Occipital lobe (tissue), 3 donors: ENCODE measurements at places on chromosomes 11 and 22.

- DNase-seq = no peak
Measured at GRCh38 chr22:38461057-38461413, 6.0 kb upstream of the KCNJ4 start.

GRCh38 chr11:17389211-17389956 is 925 bp upstream of the KCNJ11 start:
- DNase-seq = peak; percentile 46

- DNase-seq = peak; percentile 69
Measured at GRCh38 chr11:125441648-125442410, 54.2 kb downstream of the FEZ1 start.

- DNase-seq = no peak
Measured at GRCh38 chr11:63993993-63994392, 7.8 kb downstream of the OTUB1 start.

- DNase-seq = no peak
Measured at GRCh38 chr22:23504516-23504915, 75.6 kb downstream of the IGLL1 start.

DNA sequence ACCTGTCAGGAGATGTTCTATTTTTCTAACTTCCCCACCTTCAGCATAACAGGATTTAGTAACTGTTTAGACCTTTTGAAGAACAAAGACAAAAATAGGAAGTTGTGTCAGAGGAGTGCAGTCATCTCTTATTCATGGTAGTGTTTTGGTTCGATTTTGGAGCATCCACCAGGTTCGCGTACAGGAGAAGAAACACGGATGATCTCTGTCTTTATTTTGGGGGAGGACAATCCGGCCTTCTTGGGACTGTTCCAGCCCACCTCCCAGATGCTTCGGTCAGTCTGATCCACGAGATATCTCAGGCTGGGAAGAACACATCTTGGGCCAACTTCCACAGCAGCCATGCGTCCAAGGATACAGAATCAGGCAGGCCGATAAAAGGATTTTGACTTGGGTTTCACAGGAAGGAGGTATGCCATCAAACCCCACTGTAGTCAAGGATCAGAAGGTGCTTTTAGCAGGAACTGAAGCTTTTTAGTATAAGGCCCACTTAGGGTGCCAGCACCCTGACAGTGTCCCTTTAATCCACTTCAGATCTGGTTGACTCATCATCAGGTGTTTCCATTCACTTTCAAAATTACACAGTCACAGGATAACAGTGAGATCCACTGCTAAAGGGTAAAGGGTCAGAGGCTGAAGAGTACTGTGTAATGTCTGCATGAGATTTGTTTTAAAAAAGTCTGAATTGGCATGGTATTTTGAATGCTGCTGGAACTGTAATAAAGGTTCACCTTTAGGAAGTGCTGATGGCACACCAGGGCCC is 16.5 kb downstream of the PATZ1 start:
- DNase-seq = no peak

DNA sequence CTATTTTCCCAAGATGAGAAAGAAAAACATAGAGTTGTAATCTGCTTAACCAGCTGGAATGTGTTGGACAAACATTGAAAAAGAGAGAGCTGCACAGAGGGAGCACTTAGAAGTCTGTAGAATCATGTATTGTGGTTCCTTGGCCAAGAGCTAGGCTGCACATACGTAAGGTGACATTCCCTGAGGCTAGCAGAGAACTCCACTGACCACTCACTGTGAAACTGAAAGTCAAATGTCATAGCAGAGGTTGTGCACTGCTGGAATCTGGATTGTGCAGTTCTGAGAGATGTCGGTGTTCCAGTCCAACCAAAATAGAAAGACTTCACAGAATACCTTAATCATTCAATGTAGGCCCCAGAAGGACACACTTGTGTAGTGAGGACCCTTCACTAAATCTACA is 772.8 kb upstream of the RAG2 start:
- no peak for DNase-seq

DNA sequence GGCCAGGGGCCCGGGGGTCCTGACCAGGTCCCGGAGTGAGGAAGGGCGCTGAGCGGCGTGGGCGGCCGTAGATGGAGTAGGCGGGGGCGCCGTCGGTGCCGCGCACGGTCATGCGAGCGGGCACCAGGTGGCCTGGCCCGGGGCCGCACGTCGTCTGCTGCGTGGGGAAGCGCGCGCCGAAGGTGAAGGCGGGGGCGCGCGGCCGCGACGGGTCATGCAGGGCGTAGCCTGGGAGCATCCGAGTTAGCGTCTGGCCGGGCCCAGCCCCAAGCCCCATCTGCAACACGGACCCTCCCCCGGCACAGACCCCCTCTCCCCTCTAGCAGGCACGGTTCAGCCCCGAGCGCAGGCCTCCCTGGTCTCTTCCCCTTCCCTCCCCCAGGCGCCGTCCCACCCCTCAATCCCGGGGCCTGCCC is 1.7 kb upstream of the TYMP start:
- DNase-seq = no peak

DNA sequence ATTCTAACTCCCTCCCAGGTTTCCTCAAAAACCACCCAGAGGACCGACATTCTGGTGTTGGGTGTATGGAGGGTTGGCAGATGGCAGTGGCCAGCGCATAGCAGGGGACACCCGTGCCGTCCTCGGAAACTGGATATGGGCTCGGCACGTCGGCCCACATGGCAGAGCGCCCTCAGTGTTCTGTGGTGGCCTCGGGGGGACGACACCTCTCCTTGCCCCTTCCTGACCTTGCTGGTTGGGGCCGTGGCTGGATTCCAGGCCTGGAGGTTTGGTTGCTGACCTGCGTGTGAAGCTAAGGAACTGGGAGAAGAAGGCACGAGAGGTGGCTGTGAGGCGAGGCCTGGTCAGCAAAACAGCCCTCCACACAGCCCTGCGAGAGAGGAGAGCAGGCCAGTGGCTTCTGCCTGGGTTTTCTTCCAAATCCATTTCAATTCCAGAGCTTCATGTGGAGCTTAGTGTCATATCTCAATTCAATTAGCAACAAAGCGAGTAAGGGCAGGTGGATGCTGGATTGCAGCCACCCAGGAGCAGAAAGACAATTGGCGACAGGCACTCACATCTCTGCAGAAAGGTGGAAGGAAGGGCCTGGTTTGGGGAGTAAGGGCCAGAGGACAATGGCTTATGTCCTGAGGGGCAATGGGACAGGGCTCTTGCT is 478.4 kb downstream of the BRD1 start:
- no peak for DNase-seq

GRCh38 chr11:20616920-20617319 is 17.5 kb downstream of the SLC6A5 start:
- DNase-seq = no peak

GRCh38 chr11:35237860-35238715 is 99.1 kb downstream of the CD44 start:
- DNase-seq = no peak

DNA sequence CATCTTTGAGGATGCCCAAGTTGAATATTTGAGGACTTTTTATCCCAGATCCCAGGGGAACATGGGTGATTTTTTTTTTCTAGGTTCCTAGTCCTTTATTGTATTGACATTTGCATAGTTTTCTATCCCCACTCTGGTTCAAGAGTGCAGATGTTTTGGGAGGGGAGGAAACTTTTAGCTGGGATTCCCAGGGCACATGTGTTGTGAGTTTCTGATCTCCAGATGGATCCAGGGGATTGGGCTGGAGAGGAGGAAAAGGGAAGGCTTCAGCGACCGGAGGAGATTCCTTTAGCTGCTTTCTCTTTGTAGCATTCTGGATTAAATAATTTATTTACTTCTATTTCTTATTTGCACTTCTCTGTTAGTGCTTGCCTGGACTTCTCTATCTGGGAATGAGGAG is 14.7 kb upstream of the SORL1-AS1 start:
- DNase-seq = no peak

DNA sequence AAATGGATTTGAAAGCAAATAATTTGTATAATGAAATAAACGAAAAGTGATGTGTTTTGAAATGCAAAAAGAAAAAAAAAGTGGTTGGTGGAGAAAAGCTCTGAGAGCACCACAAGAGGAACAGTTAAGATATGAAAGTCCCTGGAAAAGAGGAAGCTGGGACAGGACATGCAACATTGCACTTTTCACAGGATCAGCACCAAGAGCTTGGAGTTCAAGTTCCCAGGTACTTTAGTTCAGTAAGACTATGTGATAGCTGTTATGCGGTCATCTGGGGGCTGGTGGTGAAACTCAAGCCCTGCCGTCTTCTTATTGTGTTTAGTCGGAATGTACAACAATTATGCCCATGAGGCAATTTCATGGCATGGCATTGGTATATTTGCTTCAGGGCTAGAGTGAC is 17.1 kb upstream of the MS4A4A start:
- DNase-seq = no peak

- DNase-seq = no peak
Measured at GRCh38 chr11:92790366-92790765, 179.1 kb upstream of the MTNR1B start.

- DNase-seq = no peak
Measured at GRCh38 chr11:2796091-2796490, 89.5 kb downstream of the CDKN1C start.

- DNase-seq = no peak
Measured at GRCh38 chr22:49007013-49007653, 820.5 kb downstream of the BRD1 start.

DNA sequence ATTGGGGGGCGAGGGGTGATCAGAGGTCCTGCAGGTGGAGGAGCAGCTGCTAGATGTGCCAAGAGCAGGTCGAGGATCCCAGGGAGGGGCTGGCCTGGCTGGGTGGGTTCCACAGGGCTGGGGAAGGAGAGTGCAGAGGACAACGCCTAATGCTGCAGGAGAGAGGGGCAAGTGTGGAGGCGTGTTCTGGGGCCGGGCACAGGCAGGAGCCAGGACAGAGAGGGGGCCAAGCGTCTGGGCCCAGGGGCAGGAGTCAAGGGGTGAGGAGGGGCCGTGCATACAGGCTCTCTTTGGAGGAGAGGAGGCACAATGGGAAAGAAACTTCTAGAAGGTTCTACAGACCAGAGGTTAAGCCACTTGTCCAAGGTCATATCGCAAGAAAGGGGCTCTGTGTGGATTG is 26.7 kb upstream of the FGF19 start:
- no peak for DNase-seq

DNA sequence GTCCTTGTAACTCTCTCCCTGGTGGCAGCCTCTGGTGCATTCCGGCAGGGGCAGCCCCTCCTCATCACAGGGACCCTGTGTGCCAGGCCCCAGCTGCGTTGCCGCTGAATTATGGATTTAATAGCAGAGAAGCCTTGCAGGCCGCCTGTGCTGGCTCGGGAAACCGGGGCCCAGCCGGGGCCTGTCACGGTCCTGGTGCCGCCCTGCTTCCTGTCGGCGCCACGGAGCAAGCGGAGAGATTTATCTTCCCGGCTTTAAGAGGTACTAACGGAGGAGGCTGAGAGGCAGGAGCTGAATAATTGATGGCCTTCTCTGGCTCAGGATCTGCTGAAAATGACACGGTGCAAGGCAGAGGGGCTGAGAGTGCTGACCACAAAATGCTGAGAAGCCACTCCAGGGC is 54.0 kb upstream of the CCDC188 start:
- no peak for DNase-seq

DNA sequence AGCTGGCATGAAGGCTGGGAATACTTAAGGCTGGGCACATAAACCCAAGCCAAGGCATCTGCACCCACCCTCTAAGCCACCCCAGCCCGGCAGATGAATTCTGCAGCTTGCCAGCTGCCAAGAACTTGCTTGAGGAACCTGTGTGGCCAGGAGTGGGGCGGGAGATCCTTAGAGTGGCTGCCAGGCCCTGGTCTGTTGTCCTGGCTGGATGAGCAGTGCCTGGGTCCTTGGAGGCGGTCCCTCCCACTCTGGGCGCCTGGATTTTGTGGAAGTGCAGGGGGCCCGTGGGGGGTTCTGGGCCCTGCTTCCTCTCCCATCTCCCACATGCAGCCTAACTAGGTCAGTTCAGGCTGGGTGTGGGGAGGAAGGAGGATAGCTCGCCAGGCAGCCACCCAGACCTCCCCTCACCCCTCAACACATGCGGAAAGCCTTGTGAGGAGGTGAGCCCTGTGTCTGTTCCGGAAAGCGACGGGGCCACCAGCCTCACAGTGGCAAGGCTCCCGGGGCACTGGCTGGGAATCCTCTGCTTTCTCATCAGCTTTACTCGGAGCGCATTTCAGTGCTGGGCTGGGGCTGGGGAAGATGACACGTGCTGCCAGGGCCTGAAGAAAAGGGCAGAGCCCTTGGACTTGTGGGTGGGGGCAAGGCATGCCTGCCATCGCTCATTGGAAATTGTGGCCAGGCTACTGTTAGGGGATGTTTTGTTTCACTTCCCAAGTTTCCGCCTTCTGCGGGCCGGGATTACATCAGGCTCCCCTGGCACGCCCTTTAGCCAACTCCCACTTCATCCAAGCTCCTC is 8.4 kb downstream of the DAGLA start:
- DNase-seq = no peak

DNA sequence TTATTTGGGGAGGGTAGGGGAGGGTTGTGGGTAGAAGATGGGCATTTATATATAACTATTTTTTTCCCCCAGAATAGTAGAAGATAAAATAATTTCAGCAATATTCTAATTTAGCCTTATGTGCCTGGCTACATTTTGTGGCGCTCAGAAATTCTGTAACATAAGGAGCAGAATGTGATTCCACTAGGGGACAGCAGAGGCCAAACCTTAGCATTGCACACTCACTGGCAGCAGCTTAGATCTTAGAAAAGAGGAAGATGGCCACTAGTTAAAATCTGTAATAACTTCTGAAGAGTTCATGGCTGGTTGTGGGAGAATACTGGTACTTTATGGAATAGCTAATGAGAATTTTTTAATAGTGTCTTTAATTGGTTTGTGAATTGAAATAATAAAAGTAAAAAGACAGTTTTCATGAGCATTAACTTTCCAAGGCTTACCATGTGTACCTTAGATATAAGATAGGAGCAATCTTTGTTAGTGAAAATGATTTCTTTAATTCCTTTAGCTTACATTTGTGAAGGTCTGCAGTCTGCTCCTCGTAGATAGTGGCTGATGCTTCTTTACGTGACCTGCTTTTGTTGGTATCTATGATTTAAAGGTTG is 33.1 kb downstream of the DDX10 start:
- DNase-seq = peak; percentile 38

DNA sequence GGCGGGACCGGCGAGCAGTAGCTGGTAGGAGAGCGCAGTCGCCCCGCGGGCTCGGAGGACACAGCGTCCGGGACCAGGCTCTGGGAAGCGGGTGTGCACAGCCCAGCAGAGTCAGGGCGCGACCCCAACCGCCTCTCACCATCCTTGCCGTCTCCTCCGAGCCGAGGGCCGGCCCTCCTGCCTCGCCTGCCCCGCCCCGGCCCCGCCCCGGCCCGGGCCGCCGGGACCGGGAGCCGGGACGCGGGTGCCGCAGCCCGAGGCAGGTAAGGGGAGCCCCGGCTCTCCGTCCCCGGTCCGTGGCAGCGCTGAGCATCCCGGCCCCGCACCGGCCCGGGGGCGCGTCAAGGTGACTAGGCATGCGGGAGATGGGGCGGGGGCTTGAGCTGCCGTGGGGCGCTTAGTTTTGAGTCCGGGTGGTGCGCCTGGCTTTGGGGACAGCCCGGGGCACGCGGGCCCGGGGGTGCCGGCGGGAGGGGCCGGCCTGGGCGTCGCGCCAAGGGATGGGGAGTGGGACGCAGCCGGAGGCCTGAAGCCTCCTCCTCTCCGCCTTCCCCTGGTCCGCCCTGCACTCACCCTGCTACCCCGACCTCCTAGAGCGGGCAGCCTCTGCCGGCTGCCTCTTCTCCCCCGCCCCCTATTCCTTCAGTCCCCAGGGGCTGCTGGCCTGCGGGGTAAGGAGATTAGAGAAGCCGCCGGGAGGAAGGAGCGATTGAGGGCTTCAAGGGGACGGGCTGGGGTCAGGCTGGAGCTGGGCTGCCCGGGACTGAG is at the start of gene ABCG4:
TSS of gene ABCG4 (plus strand) at position 35 of the 768 bp plus-strand sequence. CDS start 914 bp downstream, outside the sequence.
- DNase-seq = no peak
